Pancreas (tissue), 10 donors: ENCODE measurements at places on chromosomes 12 and 14. TPM values are rescaled to one million over a fixed set of nuclear protein-coding genes. Genes with fewer than 3 reads are reported as not detected.

DNA sequence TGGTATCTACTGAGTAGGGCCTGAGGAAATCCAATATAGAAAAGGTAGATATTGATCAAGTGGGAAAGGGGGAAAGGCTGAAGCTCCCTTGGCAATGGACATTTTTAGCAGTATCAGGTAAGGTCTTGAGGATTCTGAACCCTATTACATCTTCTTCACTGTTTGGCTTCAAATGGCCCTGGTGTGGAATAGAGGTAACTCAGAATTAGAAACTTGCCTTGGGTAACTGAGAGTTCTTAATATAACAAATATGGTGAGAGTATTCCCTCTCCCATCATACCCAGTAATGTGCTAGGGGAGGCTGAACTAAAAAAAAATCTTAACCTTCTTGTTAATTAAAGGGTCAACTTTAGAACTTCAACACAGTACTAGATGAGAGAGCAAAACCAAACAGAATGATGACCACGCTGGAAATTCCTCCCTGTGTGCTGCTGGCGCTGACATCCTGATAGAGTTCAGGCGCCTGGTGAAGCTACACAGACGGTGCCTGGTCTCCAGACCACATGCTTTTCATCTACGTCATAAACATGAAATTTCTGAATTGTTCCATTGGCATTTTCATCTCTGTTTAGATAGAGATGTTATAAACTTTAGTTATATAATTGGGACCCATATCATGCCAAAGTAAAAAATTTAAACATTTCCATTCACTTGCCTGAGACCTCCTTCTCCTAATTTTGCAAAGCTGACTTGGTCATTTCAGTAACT lies 128.3 kb downstream of the AKAP6 start:
- no peak for DNase-seq

- DNase-seq, result no peak
These were observed 513 bp downstream of the HOXC11 start for GRCh38 chr12:53973236-53974042.

The SERPINA12 gene
- not detected for total RNA-seq

The CPM gene
- total RNA-seq, result 11.0 TPM

DNA sequence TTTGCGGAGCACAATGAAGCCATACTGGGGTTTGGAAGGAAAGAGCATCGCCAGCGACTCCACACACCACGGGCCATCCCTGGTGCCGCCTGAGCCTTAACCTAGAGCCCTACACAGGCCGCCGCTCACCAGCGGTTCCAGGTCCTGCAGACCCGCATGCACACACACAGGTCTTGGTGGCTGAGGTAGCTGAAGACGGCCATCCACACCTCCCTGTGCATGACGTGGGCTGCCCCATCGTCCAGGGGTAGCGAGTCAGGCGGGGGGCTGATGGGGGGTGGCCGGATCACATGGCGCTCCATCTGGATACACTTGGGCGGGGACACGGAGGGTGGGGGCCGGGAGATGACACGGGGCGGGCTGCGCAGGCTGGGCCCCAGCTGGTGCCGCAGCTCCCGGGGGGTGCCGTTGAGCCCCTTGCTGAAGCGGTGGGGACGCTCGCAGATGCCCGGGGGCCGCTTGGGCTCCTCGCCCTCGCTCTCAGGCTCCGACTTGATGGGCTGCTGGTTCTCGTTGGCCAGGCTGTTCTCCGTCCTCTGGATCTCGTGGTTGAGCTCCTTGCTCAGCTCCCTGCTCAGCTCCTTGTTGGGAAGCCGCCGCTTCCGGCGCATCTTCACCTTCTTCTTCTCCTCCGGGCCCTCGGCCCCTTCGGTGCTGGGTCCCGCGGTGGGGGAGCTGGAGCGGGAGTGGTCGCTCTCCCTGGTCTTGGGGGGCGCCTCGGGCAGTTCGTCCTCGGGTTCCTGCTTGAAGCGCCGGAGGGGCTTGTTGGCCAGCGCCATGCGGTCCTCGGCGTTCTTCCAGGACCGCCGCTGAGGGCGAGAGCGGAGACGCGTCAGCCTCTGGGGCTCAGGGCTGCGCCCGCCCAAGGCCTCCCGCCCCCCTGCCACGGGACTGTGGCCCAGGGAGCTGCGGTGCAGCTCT lies 42.4 kb downstream of the RNF34 start:
- DNase-seq, result peak; percentile 78

- no peak for DNase-seq
These were observed 57.6 kb downstream of the EMP1 start for GRCh38 chr12:13253966-13254760.

- DNase-seq, result no peak
These were observed 302.1 kb upstream of the FBXO33 start for GRCh38 chr14:39734306-39734705.

The METAP2 gene
- total RNA-seq, result 32.8 TPM

The RNASE7 gene
- not detected for total RNA-seq

DNA sequence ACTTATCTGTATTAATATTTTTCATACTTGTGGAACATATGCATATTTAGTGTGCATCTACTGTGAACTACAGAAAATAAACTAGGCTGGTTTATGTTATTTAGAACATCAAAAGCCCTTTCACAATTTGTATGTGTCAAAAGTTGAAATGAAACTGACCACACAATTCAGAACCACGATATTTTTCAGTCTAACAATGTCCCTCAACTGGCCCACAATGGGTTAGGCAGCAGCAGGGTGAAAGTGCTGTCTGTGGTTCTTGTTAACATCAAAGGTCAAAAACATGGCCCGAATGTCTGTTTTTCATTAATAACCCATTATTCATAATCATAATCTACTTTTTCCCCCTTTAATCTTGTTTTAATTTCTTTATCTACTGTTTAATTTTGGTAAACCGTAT lies 559.9 kb upstream of the ATP2B1 start:
- no peak for DNase-seq

DNA sequence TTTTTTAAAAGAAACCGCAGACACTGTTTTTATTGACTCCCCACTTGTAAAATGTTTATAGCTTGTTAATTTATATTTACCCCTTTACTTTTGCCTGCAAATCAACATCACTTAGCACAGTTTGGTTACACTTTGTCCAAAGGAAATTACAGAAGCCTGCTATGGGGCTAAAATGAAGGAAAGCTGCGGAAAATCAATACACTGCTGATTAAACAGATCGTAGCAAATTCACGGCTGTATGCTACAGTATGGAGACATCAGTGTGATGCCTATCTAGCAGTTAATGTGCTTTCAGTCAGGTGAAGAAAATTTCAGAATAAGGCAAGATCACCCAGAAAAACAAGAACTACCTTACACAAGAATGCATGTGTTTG lies 110.0 kb downstream of the FOXG1 start:
- no peak for DNase-seq

DNA sequence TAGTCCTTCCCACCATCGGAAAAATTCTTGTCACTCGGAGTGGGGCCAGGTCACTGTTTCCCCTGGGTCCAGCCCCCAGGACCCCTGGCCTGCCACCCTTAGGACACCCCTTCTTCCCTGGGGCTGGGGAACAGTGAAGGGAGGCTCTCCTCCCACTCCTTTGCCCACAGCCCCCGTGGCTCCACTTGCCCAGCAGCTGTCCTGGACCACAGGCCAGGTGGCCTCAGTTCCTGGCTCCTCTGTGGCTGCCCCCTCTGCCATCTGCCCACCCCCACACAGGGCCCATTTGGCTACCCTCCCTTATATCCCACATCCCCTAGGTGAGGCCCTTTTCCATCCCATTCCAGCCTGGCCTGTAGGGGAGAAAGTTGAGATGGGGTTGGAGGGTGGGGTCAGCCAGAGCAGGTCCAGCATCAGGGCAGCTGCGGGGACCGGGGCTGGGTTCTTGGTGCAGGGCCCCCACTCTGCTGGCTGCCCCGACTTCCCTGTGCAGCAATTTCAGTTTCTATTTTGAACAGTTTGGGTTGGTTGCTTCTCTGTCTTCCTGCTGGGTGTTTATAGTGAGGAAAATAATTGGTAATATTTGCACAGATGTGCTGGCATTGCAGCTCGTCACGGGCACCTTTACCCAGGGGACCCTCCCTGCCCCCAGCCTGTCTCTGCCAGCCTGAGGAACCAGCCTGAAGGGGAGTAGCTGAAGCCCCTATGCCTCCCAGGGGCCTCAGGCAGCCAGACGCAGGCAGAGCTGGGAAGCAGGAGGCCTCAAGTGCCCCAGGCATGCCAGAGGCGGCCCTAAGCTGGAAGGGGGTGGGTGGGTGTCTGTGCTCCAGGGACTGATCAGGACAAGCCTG lies 23.4 kb downstream of the SYNDIG1L start:
- DNase-seq, result no peak

The TOX4 gene
- 33.7 TPM for total RNA-seq

GRCh38 chr14:38297681-38298080 lies 41.8 kb upstream of the CLEC14A start:
- no peak for DNase-seq

DNA sequence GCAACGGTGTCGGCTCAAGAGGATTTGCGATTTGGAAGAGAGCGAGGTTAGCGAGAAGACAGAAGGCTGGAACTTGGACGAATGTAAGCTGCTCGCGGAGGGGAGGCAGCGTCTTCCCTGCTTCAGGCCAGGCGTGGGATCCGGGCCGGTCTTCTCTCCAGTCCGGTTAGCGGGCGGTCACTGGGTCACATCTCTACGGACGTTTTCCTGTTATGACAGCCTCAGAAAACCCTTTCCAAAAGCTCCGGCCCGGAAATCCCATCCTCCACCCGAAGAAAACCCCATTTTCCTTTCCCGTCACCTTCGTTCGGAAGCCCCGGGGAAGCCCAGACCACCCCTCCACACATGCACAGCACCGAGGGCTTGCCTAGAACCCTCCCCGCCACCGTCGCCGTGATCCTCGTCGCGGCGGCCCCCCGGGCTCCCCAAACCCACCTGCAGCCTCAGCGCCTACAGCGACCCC lies 268 bp downstream of the NDUFB1 start:
- no peak for DNase-seq

GRCh38 chr12:69828897-69829296 lies 3.9 kb downstream of the MYRFL start:
- DNase-seq, result no peak

The HCAR1 gene
- total RNA-seq, result 0.19 TPM

The HOXC6 gene
- total RNA-seq, result not detected

The CACNA2D4 gene
- 2.8 TPM for total RNA-seq

DNA sequence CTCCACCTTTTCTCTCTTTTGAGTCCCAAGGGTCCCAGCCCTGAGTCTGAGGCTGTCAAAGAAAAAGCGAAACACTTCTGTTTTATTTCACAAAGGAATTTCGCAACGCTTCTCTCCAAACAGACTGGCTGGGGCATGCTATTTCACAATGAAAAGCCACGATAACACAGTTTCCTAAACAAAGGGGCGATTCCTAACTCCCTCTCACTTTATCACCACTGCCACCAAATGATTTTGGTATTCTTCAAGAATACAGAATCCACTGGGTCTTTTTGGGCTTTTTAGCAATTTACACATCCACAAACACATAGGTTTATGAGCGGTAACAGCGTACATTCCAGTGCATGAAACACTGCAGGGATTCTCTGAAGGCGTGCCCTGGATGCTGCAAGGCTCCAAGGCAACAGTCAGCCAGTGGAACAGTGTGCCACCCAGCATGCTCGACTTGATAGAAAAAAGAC lies 161.2 kb downstream of the DAD1 start:
- DNase-seq, result no peak

DNA sequence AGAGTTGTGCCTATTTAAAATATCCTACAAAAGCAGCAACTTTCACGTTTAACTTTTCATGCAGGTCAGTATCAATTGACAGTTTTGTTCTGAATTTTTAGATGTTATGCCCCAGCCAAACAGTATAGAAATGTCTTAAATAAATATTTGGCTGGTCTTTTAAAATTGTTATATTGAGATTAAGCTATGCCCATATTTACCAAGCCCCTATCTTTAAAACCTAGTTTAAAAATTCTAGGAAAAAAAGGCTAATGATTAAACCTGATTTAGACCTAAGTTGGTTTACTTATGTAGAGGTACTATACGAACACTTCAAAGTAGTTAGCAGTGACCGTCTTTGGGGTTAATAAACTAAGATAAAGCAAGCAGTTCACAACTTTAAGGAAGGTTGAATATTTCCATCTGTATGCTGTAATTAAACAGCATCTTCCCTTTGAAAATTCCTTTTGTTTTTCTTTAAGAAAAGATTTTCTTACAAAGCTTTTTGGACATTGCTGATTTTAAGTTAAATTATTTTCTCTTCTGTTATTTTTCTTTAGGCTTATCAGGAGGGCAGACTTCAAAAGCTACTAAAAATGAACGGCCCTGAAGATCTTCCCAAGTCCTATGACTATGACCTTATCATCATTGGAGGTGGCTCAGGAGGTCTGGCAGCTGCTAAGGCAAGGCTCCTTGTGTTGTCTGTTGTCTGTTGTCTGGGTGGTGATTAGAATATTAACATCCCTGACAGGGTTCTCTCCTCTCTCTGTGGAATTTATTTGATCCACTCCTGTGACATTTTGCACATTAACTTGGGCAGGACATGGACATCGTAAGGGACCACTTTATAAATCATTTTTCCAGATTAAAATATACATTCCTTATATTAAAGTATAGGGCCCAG lies 7.5 kb downstream of the EID3 start:
- DNase-seq, result no peak

DNA sequence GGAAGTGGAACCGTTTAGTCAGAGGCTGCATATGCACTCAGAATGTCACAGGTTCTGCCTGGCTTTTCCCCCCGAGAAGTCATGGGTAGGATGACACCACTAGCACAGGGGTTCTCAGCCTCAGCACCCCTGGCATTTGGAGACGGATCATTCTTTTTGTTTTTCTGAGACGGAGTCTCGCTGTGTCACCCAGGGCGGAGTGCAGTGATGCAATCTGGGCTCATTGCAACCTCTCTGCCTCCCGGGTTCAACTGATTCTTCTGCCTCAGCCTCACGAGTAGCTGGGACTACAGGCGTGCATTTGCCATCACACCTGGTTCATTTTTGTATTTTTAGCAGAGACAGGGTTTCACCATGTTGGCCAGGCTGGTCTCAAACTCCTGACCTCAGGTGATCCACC lies 28.1 kb downstream of the BCL7A start:
- no peak for DNase-seq

- DNase-seq, result no peak
These were observed 727.1 kb upstream of the TBX3 start for GRCh38 chr12:115411121-115411520.

DNA sequence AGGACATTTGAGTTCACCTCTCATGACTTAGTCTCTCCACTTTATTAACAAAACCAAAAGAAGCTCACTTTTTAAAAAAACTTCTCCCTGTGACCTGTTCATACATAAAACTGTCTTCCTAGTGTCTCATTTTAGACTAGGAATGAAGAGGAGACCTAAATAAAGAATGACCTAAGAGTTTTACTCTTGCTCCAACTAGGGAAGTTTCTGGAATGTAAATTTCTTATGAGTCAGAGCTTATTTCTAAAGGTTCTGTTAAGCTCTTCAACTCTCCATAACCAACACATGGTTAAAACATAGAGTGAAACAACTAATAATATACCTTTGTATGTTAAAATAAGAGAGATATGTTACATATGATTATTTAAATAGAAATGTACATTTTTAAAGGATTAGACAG lies 369.8 kb downstream of the EMP1 start:
- DNase-seq, result no peak
